GM13976 (cell line): ENCODE measurements at places on chromosomes 16 and 17.

DNA sequence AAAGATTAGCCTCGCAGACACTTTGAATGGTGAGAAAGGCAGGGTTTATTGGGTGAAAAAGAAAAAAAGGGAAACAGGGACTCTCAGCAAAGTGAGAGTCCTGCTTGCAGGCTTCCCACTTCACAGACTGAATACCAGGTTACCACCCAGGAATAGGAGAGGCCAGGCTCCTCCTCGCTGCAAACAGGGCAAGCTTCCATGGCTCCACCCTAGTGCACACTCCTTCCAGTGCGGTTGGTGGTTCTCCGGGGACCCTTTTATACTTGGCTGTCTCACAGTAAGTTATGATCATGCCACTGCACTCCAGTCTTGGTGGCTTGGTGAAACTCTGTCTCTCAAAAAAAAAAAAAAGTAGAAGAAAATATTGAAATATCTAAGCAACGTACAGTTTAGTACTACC, 30.5 kb upstream of the CDH8 start:
- no peak for DNase-seq

DNA sequence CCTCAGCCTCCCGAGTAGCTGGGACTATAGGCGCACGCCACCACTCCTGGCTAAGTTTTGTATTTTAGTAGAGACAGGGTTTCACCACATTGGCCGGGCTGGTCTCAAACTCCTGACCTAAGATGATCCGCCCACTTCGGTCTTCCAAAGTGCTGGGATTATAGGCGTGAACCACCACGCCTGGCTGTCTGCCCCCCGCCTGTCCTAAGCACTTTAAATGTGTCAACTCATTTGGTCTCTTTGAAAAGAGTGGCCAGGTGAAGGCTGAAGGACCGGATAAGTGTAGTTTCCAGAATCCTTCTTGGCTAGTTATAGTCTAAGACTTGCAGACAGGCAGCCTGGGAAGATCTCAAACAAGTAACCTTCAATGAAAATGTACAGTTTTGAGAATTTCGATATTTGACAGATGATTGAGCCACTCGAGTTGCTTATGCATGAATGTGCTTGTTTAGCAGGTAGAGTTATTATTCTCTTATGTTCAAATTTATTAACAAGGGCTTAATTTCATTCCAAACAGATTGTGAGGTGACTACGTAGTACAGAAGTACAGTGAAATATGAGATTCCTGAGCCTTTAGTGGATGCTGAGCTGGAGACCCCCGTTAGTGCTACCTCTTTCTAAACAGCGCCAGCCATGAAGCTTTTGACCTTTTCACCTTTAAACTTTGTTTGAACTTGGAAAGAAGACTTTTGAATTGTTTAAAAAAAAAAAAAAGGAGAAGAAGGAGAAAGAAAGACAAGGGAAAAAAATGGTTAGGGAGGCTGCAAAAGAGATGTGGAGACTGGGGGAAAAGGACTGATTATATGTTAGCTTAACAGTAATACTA, 164.4 kb upstream of the TBX2 start:
- no peak for DNase-seq

- DNase-seq: peak; percentile 84
Observed at GRCh38 chr17:4420692-4421131, 13.0 kb upstream of the SPNS3 start.

DNA sequence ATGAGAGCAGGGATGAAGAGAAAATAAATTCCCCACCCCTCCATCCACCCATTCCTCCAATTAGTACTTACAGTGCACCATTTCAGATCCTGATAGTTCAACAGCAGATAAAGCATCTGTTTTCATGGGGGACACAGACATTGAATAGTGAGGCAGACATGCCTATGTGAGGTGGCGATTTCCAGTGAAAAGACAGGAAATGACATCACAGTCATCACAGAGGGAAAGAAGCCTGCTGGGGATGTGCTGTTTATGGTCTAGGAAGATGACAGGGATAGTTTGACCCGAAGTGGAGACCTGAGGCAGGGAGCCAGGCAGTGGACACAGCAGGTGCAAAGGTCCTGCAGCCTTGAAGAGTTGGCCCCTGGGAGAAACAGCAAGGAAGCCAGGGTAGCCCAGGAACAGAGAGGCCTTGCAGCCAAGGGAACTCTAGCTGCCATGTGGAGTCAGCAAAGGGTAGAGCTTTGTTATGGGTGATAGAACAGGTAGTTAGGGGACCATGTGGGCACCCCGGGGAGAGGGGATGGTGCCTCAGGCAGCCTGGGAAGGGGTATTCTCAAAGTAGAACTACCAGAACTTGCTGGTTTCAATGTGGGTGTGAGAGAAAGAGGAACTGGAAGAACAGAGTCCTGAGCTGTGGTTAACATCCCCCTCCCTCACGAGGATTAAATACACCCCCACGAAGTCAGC, 256.6 kb downstream of the CPPED1 start:
- DNase-seq: peak; percentile 49
